ENCODE measurements at places on chromosomes 12 and 14.

- DNase-seq, result peak; percentile 63
Observed at GRCh38 chr12:114662512-114663177, 21.3 kb downstream of the TBX3 start.

DNA sequence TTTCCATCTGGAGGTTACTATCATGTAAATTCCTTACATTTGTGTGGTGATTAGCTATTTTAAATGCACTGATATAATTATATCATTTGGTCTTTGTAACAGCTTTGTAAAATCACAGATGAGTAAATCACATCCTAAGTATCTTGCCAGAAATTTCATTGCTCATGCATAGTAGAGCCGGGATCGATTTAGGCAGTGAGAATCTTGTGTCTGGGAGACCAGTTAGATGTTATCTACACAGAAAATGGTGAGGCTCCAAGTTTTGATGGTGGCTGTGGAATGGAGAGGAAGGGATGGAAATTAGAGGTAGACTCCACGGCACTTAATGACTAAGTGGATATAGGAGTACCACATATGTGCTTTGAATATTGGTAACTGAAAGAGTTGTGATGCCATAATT lies 156.3 kb downstream of the MSRB3 start:
- DNase-seq, result no peak

GRCh38 chr12:11652351-11653040 lies 3.0 kb downstream of the ETV6 start:
- DNase-seq, result no peak

DNA sequence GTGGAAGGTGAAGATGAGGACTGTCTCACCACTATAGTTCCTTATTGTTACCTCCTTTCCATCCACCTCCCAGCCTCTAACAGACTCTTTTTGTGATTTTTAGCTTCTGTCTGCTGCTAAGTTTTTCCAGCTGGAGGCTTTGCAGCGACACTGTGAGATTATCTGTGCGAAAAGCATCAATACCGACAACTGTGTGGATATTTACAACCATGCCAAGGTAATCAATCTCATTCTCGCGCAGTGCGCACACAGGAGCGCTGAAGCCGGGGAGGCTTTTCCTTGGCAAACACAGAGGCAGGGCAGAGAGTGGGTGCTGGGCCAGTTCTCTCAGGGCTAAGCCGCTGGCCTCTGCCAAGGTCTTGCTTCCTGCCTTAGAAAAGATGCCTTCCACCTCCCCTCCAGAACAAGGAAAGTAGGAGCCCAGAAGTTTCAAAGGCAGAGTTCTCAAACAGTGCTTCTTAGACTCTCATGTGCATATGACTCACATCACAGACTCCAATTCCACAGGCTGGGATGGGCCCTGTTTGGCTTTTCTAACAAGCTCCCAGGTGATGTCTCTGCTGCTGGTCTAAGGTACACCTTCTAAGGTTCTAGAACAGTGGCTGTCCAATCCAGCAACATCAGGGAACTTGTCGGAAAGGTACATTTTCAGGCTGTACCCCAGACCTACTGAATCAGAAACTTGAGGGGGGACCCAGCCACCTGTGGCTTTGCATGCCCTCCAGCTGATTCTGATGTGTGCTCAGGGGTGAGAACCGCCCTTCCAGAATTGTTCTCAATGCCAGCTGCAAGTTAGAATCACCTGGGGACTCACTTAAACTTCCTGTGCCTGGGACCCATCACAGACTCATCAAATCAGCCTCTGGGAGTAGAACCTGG lies 33.8 kb upstream of the PWP1 start:
- no peak for DNase-seq

DNA sequence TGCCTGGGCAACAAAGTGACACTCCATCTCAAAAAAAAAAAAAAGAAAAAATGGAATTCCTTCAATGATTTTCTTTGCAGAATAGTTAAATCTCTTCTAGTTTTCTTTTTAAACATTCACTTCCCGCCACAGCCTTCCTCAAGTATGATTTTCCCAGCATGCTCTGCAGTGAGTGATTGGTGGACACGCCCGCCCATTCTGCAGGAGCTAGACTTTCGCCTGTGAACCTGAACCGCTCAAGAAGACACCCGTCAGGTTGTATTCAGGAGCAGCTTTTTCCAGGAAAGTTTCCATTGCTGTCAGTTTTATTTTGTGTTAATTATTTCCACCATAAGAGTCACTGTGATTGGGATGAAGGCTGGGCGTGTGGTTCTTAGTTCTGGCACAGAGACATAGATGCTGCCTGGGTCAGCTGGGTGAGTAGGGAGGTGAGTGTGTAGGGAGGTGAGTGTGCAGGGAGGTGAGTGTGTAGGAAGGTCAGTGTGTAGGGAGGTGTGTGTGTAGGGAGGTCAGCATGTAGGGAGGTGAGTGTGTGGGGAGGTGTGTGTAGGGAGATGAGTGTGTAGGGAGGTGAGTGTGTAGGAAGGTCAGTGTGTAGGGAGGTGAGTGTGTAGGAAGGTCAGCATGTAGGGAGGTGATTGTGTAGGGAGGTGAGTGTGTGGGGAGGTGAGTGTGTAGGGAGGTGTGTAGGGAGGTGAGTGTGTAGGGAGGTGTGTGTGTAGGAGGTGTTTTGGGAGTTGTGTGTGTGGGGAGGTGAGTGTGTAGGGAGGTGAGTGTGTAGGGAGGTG lies 76.2 kb downstream of the KIF26A start:
- no peak for DNase-seq

- no peak for DNase-seq
Observed at GRCh38 chr12:68506619-68507018, 104.1 kb upstream of the RAP1B start.

DNA sequence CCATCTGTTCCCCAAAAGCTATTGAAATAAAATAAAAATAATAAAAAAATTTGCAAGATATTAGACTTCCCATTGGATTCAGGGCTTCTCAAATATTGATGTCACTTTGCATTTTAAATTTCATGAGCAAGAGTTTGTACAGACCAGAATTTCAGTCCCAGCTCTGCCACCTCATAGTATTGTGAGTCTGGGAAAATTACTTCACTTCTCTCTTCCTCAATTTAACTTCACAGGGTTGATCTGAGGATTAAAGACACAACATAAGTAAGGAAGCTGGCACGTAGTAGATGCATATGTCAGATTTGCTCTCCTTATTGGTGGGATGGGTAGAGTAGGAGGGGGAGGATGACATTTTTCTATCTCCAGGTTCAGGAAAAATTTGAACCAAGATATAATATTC lies 32.8 kb downstream of the COX8C start:
- no peak for DNase-seq

- DNase-seq, result no peak
Observed at GRCh38 chr14:93977790-93978581, 1.6 kb upstream of the ASB2 start.

GRCh38 chr12:96093543-96094196 lies 58.3 kb upstream of the LTA4H start:
- no peak for DNase-seq

DNA sequence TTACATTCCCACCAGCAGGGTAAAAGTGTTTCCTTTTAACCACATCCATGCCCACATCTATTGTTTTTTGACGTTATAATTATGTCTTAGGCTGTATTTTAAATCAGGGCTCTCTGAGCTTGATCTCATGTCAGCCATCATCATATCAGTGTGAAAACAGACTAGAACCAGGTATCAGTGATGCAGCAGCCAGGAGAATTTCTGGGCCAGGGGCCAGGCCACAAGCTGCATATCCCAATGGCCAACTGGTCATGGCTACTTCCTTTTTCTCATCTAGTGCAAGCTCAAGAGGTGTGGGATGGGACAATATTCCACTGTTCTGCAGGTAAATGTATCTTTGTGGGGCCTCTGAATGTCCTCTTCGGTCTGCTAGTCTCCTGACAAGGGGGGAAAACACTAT lies 125.1 kb downstream of the CRADD start:
- no peak for DNase-seq

GRCh38 chr12:90974286-90974685 lies 19.3 kb upstream of the CCER1 start:
- no peak for DNase-seq

DNA sequence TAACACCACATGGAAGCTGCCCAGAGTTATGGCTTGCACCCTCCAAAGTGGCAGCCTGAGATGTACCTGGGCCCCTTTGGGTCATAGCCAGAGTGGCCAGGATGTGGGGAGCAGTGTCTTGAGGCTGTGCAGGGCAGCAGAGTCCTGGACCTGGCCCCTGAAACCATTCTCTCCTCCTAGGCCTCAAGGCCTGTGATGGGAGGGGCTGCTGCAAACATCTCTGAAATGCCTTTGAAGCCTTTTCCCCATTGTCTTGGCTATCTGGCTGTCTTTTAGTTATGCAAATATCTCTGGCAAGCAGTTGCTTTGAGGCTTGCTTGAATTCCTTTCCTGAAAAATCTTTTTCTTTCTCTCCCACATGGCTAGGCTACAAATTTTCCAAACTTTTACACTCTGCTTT lies 356.5 kb downstream of the DAD1 start:
- DNase-seq, result no peak

DNA sequence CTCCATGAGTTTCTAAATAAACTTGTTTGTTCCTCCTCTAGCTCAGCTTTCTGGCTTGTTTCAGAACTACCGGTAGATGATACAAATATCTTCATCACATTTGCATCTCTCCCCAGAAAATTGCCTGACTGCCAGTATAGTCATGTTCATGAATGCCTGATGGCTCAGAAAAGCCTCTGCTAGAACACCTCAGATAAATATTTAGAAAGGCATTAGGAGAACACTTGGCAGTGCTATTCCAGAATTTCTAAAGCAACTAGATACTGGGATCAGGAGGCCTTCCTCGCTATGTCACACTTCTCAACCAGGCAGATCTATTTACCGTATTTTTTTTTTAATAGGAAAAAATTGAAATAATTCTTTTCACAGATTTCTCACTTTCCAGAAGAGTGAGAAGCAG lies 32.3 kb upstream of the KRAS start:
- DNase-seq, result no peak

DNA sequence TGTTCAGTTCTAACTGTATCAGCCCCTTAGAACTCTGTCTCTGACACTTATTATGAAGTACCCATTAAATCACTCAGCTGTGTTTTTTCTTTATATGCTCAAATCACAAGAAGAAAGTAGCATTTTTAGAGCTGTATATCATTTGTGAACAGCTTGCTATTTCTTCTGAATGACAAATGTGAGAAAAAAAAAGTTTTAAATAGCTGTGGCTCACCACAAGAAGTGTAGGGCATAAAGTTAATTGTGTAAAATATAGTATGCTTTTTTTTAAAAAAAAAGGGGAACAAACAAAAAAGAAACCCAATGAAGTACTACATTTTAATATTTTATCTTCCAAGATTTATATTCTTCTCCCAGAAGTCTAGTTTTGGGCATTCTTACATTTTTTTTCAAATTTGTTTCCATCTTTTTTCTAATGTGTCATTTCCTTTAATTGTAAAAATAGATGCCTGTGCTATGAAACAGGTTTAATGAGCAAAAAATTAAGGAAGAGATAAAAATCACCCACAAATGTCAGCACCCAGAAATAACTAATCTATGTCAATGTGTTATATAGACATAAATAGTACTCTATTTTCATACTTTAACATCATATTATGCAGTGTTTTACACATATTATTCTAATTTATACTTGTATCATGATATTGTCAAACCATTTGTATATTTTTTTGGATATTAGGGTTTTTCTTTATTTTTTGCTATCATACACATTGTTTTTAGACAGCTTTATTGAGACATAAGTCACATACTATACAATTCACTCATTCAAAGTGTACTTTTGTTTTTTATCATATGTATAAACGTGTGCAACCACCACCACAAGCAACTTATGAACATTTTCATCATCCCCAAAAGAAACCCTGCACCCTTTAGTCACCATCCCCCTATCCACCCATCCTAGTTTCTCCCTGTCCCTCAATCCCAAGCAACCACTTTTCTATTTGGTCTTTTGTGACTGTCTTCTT lies 22.4 kb upstream of the LRRK2 start:
- DNase-seq, result no peak

All from fibroblast of skin of left biceps (primary cell).